ENCODE measurements at places on chromosomes 2 and 18. TPM values are rescaled to one million over a fixed set of nuclear protein-coding genes. Genes with fewer than 3 reads are reported as not detected.

Gene ZNF516
- total RNA-seq: 14.2 TPM

Gene ASB18
- total RNA-seq: 2.1 TPM

Gene ANKRD36C
- total RNA-seq: 1.4 TPM

- H3K36me3 ChIP-seq: no peaks in the 10 kb centered on the region
- no peaks in the 10 kb centered on the region for H3K4me1 ChIP-seq
- H3K4me3 ChIP-seq: no peak overlapping the region
- no peaks in the 10 kb centered on the region for H3K27me3 ChIP-seq
These were observed 33.7 kb upstream of the C18orf32 start for GRCh38 chr18:49520661-49521145.

GRCh38 chr2:97691166-97691565 lies 21.7 kb downstream of the C2orf92 start:
- DNase-seq: no peak
- no peaks in the 10 kb centered on the region for H3K4me1 ChIP-seq
- H3K4me3 ChIP-seq: no peak overlapping the region
- no peaks in the 10 kb centered on the region for H3K36me3 ChIP-seq
- no peak overlapping the region for H3K27ac ChIP-seq
- no peaks in the 10 kb centered on the region for H3K27me3 ChIP-seq

DNA sequence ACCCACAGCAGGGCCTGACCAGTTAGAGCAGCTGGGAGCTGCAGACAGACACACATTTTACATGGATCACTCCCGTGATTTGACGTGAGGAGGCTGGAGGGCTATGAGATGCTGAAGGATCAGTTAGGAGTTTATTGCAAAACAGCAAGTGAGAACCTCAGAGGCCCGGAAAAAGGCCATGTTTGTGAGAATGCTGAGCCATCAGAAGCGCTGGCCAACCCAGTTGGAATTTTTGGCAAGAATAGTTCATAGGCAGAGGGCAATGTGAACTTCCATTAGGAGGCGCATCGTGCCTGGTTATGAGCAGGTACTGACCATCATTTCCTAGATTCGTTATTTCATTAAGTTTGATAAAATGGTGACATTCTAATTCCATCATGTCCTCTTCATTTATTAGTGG lies 23.3 kb upstream of the LMAN1 start:
- no peak overlapping the region for H3K27ac ChIP-seq
- H3K36me3 ChIP-seq: no peaks in the 10 kb centered on the region
- H3K4me1 ChIP-seq: peaks cover 10% of the 10 kb centered on the region
- H3K4me3 ChIP-seq: no peak overlapping the region
- DNase-seq: no peak
- H3K27me3 ChIP-seq: no peaks in the 10 kb centered on the region

GRCh38 chr2:154693741-154694340 lies 4.7 kb upstream of the KCNJ3 start:
- no peak for DNase-seq
- H3K4me1 ChIP-seq: no peaks in the 10 kb centered on the region
- no peaks in the 10 kb centered on the region for H3K36me3 ChIP-seq
- H3K27ac ChIP-seq: no peak overlapping the region
- peaks cover 22% of the 10 kb centered on the region for H3K27me3 ChIP-seq

DNA sequence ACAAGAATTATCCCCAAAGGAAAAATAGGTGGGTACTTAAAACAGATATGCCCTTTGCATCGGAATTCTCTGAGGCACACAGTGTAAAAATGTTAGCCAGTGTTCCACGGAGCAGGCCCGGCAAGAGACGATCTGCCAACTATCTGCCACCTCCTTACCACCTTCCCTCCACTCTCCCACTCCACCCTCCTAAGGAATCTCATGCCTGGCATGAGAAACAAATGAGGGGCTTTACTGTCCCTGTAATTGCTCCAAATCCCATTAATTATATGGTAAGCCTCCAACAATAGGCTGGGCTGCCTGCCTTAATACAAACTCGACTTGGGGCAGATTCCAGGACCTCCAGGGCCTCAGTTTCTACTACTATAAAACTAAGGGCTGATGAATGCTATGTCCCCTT lies 102.3 kb downstream of the ZBTB7C start:
- no peaks in the 10 kb centered on the region for H3K36me3 ChIP-seq
- H3K4me3 ChIP-seq: no peak overlapping the region
- DNase-seq: no peak
- no peaks in the 10 kb centered on the region for H3K27me3 ChIP-seq
- no peak overlapping the region for H3K27ac ChIP-seq

DNA sequence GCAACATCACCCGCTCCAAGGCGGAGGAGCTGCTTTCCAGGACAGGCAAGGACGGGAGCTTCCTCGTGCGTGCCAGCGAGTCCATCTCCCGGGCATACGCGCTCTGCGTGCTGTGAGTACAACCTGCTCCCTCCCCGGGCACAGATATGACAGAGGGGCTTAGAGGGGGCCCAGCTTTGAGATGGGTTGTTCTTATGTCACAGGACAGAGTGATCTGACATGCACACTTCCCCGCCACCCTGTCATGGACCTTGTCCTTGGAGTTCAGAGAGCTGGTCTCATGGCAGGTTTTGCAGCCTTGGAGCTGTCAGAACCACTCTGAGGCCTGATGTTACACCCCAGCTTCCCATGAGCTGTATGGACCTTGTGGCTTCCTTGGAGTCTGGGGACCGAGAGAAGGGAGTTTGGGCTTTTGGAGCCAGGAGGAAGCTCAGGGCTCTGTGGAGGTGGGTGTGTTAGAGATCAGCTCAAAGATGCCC lies 398 bp downstream of the INPP5D start:
- H3K27ac ChIP-seq: peak overlapping the region; percentile 63
- no peaks in the 10 kb centered on the region for H3K27me3 ChIP-seq
- peaks cover 5% of the 10 kb centered on the region for H3K4me1 ChIP-seq
- no peak for DNase-seq
- H3K4me3 ChIP-seq: peak overlapping the region; percentile 60

GRCh38 chr2:167816874-167817290 lies 430.5 kb downstream of the STK39 start:
- H3K27me3 ChIP-seq: no peaks in the 10 kb centered on the region
- DNase-seq: no peak
- no peaks in the 10 kb centered on the region for H3K4me1 ChIP-seq
- no peaks in the 10 kb centered on the region for H3K36me3 ChIP-seq
- H3K27ac ChIP-seq: no peak overlapping the region
- H3K4me3 ChIP-seq: no peak overlapping the region

GRCh38 chr2:126145752-126146151 lies 510.2 kb upstream of the GYPC start:
- H3K4me3 ChIP-seq: no peak overlapping the region
- no peaks in the 10 kb centered on the region for H3K36me3 ChIP-seq
- no peak overlapping the region for H3K27ac ChIP-seq
- no peak for DNase-seq

GRCh38 chr2:53500181-53500580 lies 267.4 kb upstream of the CHAC2 start:
- no peaks in the 10 kb centered on the region for H3K4me1 ChIP-seq
- DNase-seq: no peak
- H3K27me3 ChIP-seq: no peaks in the 10 kb centered on the region
- no peak overlapping the region for H3K4me3 ChIP-seq
- no peaks in the 10 kb centered on the region for H3K36me3 ChIP-seq

GRCh38 chr2:74110537-74110936 lies 37.2 kb downstream of the BOLA3 start:
- H3K4me3 ChIP-seq: no peak overlapping the region
- no peak for DNase-seq
- no peak overlapping the region for H3K27ac ChIP-seq

DNA sequence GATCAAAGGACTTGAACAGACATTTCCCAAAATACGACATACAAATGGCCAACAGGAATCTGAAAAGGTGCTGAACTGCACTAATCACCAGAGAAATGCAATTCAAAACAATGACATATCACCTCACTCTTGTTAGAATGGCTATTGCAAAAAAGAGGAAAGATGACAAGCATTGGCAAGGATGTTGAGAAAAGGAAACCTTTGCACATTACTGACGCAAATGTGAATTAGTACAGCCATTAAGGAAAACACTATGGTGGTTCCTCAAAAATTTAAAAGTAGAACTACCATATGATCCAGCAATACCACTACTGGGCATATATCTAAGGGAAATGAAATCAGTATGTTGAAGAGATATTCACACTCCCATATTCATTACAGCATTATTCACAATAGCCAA lies 57.7 kb upstream of the ASPRV1 start:
- H3K27me3 ChIP-seq: no peaks in the 10 kb centered on the region
- no peak overlapping the region for H3K27ac ChIP-seq
- H3K36me3 ChIP-seq: no peaks in the 10 kb centered on the region
- no peak for DNase-seq
- H3K4me3 ChIP-seq: no peak overlapping the region
- no peaks in the 10 kb centered on the region for H3K4me1 ChIP-seq

Data from psoas muscle (tissue), 8 donors.